ENCODE measurements at places on chromosomes 2 and 18.

- DNase-seq, result peak; percentile 65
Measured at GRCh38 chr2:96951125-96951654, 35.2 kb downstream of the FAM178B start.

DNA sequence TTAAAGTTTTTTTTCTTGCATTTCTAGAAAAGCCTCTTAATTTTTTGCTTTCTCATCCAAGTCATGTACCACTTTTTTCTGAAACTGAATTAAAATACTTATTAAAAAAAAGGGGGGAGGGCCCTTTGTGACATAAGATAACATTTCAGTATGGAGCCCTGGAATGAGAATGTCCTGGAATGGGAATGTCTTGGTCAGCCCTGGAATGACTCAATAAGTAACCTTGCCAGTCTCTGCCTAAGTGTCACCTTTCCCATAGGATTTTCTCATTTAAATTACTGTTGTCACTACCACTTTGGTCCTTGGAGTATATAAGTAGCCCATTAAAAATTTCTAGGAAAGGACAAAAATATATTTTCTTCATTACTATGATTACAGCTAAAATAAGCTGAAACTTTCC is 4.7 kb downstream of the UBXN2A start:
- no peak for DNase-seq

DNA sequence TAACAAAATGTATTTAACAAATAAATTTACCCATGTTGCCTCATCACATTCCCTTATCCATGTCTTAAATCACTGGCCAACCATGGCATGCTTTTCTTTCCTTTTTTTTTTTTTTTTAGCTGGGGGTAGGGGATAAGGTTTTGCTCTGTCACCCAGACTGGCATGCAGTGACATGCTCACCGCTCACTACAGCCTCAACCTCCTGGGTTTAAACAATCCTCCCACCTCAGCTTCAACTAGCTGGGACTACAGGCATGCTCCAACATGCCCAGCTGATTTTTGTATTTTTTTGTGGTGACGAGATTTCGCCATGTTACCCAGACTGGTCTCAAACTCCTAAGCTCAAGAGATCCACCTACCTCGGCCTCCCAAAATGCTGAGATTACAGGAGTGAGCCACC is 266.4 kb downstream of the THSD7B start:
- no peak for DNase-seq

DNA sequence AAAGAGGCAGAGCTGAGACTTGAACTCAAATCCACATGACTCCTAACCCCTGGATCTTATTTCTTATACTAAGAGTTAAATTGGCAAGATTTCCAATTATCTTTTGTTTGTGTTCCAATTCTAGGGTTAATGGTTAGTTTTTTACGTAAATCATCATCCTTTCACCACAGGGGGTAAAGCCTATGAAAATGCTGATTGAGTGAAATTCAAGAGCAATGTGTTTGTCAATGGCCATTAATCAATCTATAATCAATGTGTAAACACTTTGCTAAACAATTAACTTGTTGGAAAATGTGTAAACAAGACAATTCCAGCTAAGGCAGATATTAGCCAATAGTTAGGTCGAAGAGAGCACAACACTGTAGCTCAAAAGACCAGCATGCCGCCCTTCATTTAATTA is 376.5 kb upstream of the ACVR2A start:
- no peak for DNase-seq

DNA sequence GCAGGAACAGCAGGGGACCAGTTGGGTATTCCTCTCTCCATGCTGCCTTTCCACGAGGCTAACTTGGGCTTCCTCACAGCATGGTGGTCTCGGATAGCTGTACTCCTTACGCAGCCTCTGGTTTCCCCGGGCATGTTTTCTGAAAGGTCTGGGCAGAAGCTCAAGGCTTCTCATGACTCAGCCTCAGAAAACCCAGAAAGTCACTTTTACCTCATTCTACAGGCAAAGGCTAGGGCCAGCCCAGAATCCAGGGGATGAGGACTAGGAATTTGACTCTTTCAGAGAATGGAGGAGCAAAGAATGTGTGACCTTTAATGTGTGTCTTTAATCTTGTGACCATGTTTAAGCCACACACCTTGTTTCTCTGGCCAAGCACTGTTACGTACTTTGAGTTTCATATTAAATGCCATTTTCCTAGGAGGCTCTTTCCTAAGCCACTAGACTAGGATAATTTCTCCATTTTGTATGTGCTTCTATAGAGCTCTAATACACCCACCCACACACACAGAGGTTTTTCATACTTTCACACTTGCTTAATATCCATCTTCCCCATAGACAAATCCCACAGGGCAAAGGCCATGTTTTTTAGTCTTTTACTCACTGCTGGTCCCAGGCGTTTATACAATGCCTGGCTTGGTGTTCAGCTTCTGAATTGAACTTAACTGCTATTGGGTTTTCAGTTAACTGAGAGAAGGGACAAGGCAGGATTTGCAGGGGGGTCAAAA is 77.3 kb downstream of the LONRF2 start:
- no peak for DNase-seq

GRCh38 chr18:22094358-22094734 is 75.0 kb upstream of the GATA6 start:
- no peak for DNase-seq

DNA sequence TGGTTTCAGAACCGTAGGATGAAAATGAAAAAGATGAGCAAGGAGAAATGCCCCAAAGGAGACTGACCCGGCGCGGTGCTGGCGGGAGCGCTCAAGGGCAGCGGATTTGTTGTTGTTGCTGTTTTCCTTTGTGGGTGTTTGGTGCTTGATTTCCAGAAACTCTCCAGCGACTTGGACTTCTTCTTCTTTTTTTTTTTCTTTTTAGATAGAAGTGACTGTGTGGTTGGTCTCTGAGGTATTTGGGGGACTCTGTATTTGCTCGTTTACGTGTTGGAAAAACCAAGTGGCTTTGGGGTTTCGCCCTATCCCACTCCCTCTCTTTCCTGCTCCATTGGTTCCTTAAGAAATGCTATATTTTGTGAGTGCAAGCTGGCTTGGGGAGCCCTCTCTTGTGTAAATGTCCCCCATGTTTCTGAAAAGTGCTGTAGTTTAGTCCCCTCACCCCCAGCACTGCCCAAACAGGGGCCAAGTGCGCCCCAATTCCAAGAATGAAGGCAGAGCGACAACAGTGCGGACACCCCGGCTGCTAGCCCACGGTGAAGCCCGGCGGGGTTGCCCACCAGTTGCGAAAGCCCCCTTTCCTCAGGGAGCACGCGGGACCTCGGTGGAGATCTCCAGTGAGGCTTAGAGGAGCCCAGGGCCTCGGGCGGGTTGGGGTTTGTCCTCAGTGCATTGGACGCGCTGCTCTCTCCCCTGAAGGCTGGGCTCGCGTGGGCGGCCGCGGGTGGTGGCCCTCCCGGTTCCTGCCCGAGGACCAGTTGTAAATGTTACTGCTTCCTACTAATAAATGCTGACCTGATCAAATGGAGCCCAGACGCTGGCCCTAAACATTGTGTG is 1.8 kb downstream of the HOXD9 start:
- DNase-seq, result no peak

GRCh38 chr2:48414640-48414979 is 115.3 kb upstream of the STON1 start:
- DNase-seq, result no peak

DNA sequence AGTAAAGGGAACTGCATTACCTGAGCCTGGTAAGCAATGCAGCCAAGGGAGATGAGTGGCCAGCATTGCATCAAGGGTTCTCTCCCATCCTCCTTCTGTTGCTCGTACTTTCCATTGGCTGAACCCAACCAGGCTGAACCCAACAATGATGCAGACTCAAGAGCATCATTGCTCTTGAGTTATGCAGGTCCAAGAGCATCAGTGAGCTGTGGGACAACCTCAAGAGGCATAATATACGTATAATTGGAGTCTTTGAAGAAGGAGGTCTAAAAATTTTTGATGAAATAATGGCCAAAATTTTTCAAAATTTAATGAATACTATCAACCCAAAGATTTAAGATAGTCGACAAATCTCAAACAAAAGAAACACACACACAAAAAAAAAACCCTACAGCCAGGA is 213.0 kb downstream of the RNF152 start:
- no peak for DNase-seq

GRCh38 chr2:85644909-85645308 is 23.1 kb downstream of the SFTPB start:
- DNase-seq, result no peak

DNA sequence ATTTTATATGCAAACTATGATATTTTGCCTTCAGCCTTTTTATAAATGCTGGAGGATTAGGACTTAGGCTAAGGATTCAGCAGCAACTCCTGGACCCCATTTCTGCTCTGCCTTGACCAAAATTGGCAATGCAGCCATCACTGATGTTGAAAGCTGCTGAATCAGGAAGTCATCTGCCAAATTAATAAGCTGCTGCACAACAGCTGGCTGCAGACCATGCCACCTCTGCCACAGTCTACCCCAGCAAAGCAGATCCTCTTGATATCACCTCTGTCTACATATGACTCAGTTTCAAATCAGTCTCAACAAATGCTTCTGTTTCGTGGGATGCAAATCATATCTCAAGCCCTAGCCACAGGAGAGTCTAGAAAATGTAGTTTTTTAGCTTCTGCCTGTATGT is 7.1 kb upstream of the SOS1 start:
- no peak for DNase-seq

- no peak for DNase-seq
Measured at GRCh38 chr2:2699121-2699505, 368.0 kb upstream of the MYT1L start.

DNA sequence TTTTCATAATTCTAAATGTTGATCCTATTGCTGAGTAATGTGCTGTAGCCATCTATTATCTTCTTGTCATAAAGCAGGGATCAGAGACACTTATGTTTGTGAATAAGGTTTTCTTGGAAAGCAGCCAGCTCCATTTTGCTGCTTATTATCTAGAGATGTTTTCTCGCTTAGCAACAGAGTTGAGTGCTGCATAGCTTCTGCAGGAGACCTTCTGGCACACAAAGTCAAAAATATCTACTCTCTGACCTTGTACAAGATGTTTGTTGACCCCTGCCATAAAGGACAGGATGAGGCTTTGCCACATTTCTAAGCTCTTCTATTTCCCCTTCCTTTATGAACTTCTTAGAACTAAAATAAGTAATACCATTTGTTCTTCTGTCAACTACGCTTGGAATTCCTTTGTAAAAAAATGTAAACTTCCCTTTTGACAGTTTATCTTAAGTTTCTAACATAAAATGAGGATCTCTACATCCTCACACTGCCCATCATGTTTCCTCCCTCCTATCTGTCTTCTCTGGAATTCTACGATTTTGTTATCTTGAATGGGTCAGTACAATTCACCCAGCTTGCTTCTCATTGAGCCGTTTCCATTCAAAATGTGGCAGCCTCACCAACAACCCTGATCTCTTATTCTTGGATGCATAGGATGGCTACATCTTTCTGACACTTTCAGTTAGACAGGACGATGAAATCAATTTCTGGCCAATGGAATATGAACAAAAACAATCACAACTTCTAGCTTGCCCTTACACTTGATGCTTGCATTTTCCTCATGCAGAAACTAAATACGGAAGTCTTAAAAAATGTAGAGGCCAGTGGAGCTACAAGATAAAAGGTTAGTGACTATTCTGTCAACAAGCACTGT is 1377.0 kb downstream of the SUCLG1 start:
- DNase-seq, result no peak

DNA sequence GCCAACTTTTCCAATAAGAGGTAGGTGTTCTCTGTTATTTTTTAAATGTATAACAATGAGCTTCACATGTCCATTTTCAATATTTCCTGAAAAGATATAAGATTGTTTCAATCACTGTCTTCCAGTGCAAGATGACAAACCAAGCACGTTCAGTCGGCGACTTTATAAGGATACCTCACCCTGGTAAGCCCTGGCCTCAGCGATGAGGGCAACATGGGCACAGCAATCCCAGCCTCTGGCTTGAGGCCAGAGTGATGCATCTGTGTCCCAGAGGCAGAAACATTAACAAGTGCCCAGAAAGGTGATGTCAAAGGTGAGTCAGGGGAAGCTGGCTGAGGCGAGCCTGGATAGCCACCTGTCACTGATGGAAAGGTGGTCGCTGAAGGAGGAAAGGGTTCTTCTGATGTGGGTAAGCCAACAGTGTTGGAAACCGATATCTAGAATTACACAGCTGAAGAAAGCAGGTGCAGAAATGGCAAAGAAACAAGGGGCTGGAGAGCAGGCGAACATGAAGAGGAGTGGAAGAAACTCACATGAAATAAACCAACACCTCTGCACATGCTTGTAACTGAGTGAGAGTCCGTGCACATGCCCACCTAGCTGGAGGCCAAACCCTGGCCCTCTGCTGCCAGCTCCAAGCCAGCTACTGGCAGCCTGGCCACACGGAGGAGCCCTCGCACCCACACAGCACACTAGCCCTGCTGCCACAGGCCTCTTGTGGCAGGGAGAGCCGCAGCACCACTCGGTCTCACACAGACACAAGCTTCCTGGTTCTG is 65.5 kb downstream of the FBXO15 start:
- peak; percentile 68 for DNase-seq

GRCh38 chr18:4586731-4587130 is 131.6 kb upstream of the DLGAP1 start:
- DNase-seq, result no peak

DNA sequence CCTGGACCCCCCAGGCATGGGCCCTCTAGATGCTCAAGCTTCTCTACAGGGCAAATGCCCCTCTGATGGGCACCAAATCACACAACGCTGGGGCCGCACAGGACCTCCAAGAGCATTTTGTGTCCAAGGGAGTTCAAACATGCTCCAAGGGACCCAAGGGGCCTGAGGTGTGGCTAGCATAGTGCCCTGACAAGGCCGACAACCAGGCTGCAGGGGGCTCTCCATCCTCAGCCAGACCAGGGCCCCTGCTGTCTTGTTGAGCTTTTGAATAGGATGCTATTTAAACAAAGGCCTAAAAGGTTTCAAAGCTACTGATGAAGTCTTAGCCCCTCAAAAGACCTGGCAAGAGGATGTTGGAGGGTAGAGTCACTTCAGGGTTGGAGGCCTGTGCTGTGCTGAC is 33.1 kb downstream of the EN1 start:
- no peak for DNase-seq

- DNase-seq, result peak; percentile 65
Measured at GRCh38 chr2:212538305-212539071, at the start of gene ERBB4. TSS of gene ERBB4 (minus strand) at chr2:212538802. CDS start at chr2:212538530, 272 bp downstream.

GRCh38 chr2:86831537-86831936 is 30.1 kb downstream of the CD8B start:
- no peak for DNase-seq

DNA sequence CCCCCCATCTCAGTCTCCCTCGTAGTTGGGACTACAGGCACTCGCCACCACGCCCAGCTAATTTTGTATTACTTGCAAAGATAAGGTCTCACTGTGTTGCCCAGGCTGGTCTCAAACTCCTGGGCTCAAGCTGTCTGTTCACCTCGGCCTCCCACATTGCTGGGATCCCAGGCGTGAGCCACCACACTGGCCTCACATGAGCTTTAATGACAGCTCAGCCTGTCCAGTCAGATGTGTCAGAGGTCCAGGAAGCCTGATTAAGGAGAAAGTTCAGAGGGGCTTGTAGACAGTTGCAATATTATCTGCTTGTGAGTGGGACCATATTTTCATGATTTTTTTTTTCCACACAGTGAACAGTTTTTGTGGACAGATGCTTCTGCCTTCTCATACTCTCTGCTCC is 82.0 kb downstream of the LIMS1 start:
- DNase-seq, result no peak

GRCh38 chr2:23617167-23617810 is 232.3 kb downstream of the KLHL29 start:
- no peak for DNase-seq

All from anterior cingulate cortex (tissue), 58 donors.